Pulmonary artery endothelial cell (primary cell): ENCODE measurements at places on chromosomes 5 and 9. TPM values are rescaled to one million over a fixed set of nuclear protein-coding genes. Genes with fewer than 3 reads are reported as not detected.

GRCh38 chr9:68515326-68516017 lies 25.2 kb downstream of the TMEM252 start:
- DNase-seq = no peak

Gene HMGCR
- total RNA-seq = 86.8 and 119 TPM in 2 replicates

DNA sequence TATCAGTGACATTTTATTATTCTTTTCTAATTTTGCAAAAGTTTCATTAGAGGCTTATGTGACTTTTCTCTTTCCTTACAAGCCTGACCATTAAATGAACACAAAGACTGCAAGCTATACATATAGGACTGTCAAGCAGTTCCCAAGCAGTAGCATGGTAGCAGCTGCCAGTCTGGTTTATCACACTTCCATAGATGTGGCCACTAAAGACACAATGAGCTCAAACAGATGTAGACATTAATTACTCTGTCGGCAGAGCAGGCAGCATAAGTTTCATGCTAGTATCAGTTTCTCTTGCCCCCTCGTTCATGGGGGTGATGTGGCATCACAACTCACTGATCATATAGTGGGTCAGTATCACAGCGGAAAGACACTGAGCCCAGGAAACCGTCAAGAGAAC lies 89.5 kb downstream of the CDH10 start:
- DNase-seq = no peak

DNA sequence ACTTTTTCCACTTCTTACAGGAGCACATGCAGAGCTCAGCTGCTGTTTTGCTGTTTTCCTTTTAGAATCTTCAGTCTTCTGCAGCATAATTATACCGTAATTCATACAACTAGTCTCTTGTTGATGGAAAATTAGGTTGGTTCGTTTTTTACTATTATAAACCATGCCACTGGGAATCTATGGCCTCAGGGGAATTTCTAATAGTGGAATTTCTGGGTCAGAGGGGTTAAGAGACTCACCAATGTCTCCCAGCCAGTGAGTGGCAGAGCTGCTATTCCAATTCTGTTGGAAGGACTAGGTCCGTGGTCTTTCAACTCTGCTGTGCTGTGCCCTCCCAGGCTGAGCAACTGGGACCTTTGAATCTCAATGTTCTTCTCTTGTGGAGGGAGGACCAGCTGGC lies 282.5 kb downstream of the ZSWIM6 start:
- no peak for DNase-seq

Gene DPYSL3
- total RNA-seq = 138 and 161 TPM in 2 replicates

Gene TMC1
- total RNA-seq = 0.46 and 0.99 TPM in 2 replicates

DNA sequence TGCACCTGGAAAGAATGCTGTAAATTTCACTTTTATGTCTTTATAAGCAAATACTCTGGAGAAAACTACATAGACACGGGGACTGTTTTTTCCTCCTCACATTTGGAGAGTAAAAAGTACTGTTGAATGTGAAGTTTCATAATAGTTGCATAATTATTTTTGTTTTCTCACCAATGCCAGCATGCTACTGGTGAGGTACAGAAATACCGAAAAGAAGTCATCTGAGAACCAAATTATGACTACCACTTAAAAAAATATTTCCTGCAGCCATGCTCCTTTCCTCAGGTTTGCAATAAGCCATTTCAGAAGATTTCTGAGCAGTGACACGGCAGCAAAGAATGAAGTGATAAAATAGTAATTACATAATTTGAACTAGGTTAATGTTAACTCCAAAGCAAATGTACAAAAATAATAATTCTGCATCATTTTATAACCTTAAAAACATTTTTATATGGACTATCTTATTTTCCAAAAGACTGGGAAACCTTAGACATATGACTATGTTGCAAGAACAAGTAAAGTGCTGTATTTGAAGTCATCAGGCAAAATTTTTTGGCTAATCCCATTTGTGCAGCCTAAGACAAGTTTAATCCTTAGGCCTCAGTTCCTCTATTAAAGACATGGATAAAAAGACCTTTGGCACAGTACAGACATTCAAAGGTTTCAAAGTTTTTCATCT lies 144.7 kb downstream of the PCSK1 start:
- no peak for DNase-seq

- no peak for DNase-seq
Observed at GRCh38 chr5:78903353-78903752, 81.8 kb downstream of the ARSB start.

Gene LCN2
- total RNA-seq = not detected in 2 replicates

- DNase-seq = no peak
Observed at GRCh38 chr9:133421615-133422542, at the start of gene ADAMTS13. TSS of gene ADAMTS13 (plus strand) at chr9:133422367. CDS start at chr9:133422444, 77 bp downstream.

DNA sequence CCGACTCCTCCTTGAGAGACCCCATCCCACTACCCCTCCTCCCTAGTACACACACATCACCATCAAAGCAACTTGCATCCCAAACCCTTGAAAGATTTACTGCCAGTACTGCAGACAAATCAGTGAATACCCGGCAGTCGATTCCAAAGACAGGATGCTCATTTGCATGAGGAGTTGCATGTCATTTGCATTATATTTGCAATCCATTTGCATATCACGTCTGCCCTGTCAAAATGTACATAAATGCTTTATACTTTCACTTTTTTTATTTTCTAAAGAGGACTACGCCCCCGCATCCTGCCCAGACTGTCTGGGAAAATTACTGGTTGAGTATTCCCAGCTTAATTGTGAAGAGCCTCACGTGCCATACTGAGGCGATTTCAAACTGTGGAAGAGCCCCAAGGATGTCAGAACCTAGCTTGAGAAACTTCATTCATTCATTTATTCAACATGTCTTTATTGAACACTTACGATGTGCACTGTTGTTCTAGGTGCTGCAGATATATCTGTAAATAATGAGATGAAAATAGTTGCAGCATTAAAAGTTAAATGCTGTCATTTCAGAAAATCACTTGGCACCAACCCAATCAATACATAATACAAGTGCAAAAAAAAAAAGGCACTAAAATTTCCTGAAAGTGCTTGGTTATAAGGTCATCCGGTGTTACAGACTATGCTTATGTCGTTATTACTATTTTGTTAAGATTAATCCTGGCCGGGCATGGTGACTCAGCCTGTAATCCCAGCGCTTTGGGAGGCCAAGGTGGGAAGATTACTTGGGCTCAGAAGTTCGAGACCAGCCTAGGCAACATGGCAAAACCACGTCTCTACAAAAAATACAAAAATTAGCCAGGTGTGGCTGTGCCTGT lies 17.2 kb upstream of the SIL1 start:
- DNase-seq = peak; percentile 53

- DNase-seq = no peak
Observed at GRCh38 chr9:126696401-126697145, 82.8 kb downstream of the LMX1B start.

- no peak for DNase-seq
Observed at GRCh38 chr5:403995-404394, 39.0 kb upstream of the EXOC3 start.

DNA sequence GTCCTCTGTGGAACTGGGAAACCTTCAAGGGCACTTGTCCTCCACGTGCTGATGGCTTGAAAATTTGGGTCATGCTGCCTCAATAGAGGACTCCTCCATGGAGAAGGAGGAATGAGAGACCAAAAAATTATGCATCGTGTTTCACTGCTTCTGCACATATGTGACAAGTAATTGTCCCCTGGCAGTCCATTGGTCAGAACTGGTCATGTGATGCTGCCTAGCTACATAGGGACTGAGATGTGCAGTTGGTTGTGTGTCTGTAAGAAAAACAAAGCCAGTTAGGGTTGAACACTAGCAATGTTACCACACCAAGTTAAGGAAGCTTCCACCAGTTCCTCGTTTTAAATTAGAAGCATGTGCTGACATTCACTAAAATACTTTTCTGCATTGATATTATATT lies 201.9 kb upstream of the ANKH start:
- DNase-seq = no peak

DNA sequence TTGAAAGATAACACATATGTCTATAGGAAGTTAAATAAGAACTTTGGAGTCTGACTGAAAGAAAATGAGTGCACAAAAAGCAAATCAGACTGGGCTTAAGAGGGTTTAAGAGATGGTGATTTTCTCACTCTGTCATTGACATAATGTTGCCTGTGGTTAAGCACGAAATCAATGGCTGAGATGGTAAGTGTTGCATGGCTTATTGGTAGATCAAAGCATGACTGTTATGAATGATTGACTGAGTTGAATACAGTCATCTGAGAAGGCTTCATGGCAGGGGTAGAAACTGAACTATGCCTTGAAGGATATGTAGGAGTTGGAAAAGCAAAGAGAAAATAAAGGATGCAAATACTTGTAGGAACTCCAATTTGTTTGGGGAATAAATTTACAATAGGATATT lies 136.6 kb downstream of the PLPPR1 start:
- no peak for DNase-seq

DNA sequence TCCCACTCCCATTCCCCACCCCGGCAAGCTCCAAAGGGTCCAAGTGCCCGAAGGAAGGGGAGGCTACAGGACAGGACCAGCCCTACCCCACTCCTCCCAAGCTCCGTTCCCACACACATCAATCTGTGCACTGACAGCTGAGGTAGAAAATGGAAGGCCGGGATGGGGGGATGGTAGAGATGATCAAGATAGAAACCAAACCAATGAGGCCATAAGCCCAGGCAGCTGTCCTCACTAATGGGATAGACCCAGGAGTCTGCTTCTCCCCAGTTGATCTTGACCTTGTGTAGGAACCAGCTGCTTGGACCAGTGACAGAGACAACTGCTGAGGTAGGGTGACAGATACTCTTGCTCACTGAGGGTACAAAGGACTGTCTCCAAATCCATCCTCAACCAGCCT lies 38.6 kb downstream of the B4GALT1 start:
- DNase-seq = no peak

DNA sequence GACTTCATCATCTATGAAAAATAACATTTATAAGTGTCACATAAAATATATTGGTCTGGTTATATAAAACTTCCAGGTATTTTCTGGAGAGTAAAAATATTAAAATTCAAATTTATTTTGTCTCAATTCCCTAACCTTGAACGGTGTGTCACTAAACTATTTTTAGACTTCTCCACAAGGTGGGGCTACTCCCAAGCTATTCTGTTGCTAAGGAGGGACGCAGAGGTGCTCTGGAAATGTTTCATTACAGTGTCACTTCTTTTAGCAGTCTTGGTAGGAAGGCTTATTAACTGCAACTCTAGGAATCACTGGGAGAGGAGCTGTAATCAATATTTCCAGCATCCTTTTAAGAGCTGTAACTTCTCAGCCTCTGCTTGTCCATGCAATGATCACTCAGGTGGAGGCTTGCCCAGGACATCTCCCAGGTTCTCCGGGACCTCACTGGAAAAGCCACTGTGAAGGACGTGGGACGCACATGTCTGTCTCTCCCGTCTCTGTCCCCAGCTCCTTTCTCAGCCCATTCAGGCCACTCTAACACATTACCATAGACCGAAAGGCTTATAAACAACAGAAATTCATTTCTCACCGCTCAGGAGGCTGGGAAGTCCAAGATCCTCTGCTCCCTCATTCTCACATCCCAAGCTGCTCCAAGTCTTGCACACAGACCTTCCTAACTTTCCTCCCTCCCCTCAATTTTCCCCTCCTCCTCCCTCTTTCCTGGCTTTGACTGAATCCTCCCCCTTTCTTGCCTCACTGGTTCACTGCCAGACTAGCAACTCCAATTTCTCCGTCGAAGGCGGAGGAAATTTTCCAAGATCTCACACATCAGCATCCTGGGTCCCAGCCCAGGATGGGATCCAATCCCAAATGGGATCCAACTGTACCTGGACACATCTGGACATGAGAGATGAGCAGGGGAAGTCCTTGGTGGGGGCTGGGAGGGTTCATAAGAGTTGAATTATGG lies 32.7 kb upstream of the DNAH5 start:
- DNase-seq = no peak

Gene DRD1
- total RNA-seq = not detected in 2 replicates

DNA sequence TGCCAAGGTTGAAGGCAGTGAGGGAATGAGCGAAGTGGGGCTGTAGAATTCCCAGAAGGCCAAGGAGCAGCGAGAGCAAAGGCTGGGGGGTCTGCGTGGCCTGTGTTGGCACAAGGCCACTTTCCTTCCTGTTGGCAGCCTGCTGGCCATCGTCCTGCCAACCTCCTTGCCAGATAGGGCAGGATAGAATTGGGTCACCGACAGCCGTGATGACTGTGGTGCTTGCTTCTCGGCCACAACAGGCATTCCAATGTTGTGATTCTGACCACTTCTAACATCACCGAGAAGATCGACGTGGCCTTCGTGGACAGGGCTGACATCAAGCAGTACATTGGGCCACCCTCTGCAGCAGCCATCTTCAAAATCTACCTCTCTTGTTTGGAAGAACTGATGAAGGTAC lies 18.9 kb downstream of the TRIP13 start:
- no peak for DNase-seq

Gene NUDT12
- 3.4 and 7.6 TPM in 2 replicates for total RNA-seq

GRCh38 chr5:87393331-87393730 lies 19.4 kb downstream of the CCNH start:
- DNase-seq = peak; percentile 50

Gene FYB1
- total RNA-seq = 0.13 TPM in 1 of 2 replicates, not detected in the other

DNA sequence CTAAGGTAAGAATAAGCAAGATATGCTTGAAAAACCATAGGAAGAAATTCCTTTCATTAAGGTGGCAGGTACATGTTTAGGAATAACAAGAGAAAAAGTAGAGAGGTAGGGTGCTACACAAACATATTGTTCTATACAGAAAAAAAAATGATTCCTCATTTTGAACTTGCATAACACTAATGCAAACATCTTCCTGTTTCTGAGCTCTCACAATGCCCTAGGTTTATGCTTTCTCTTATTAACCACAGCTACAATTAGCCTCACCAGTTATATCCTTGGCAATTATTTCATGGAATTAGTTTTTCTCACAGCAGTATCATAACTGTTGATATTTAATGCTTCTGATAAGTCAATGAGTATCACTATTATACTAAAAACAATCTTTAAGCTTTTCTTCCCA lies 20.7 kb downstream of the CEMIP2 start:
- DNase-seq = no peak

GRCh38 chr5:132419502-132420468 lies 50.3 kb downstream of the SLC22A5 start:
- no peak for DNase-seq

Gene SNX30
- 7.2 and 7.6 TPM in 2 replicates for total RNA-seq

Gene ZNF354C
- total RNA-seq = 6.4 and 7.1 TPM in 2 replicates

GRCh38 chr5:152994033-152994680 lies 496.3 kb upstream of the GRIA1 start:
- DNase-seq = no peak

- DNase-seq = no peak
Observed at GRCh38 chr9:85543196-85543595, 198.6 kb downstream of the AGTPBP1 start.

GRCh38 chr5:126587551-126588390 lies 7.2 kb downstream of the ALDH7A1 start:
- no peak for DNase-seq

Gene ACTBL2
- not detected in 2 replicates for total RNA-seq

GRCh38 chr9:73125651-73126050 lies 26.0 kb upstream of the ANXA1 start:
- no peak for DNase-seq

DNA sequence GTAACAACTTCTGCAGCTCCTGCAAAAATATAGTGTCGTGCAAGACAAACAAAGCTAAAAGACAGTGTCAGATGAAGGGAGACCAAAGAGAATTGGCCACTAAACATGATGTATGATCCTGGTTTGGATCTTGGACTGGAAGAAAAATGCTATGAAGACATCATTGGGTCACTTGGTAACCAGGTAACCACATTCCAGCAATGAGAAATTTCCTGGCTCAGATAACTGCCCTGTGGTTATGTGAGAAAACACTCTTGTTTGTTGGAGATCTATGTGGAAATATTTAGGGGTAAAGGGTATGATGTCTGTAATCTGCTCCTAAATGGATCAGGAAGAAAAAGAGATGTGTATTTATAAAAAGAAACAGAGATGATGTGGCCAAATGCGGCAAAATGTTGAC lies 45.5 kb upstream of the ANKRD33B start:
- DNase-seq = no peak
